ENCODE measurements at places on chromosomes 11 and 22. TPM values are rescaled to one million over a fixed set of nuclear protein-coding genes. Genes with fewer than 3 reads are reported as not detected.

- peak; percentile 71 for DNase-seq
Observed at GRCh38 chr11:28860893-28861292, 752.7 kb downstream of the METTL15 start.

DNA sequence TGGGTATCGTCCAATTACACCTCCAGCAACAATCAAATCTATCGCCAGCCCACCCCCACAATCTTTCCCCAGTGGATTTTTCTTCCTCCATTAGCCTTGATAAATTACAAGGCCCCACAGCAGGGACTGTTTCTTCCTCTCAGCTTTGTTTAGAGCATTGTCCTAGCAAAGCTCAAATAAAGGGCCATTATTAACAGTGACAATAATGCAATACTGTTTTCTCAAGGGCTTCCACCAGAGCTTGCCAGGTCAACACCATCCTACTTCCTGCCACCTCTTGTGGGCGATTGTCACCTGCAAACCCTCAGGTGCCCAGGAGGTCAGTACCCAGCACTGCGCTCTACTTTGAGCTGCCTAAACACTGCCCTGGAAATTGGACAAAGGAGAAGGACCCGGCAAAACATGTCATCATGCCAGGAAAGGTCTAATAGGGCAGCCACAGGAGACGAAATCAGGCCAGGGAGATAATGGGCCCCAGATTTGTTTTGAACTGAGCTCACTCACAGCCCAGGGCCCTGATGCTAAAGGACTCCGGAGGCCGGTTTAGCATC is 95.2 kb downstream of the ABTB2 start:
- no peak for DNase-seq

Gene CASP5
- total RNA-seq = not detected

DNA sequence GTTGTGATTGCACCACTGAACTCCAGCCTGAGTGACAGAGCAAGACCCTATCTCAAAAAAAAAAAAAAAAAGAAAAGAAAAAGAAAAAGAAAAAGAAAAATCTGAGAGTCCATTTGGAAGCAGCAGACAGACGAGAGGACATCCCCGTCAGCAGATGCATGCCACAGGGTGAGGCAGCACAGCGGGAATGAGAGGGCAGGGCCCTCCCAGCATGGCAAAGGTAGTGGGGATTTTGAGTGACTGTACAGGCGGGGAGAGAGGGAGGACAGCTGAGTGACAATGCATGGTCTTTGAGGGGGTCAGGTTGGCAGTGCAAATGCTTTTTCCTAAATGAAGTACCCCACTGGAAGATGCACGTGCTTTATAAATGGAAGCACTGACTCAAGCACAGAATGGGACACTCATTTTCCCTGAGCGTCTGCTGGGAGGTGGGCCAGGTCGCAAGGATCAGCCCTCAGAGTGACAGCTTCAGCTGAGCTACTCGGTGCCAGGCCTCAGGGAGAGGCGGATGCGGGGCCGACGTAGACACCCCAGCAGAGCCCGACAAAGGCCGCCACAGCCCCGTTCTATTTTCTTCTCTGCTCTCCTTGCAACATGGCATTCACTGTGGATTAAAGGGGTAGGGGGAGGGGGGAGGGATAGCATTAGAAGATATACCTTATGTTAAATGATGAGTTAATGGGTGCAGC is 113.5 kb downstream of the SHANK2 start:
- DNase-seq = no peak

Gene RIMBP3C
- total RNA-seq = 0.44 TPM

DNA sequence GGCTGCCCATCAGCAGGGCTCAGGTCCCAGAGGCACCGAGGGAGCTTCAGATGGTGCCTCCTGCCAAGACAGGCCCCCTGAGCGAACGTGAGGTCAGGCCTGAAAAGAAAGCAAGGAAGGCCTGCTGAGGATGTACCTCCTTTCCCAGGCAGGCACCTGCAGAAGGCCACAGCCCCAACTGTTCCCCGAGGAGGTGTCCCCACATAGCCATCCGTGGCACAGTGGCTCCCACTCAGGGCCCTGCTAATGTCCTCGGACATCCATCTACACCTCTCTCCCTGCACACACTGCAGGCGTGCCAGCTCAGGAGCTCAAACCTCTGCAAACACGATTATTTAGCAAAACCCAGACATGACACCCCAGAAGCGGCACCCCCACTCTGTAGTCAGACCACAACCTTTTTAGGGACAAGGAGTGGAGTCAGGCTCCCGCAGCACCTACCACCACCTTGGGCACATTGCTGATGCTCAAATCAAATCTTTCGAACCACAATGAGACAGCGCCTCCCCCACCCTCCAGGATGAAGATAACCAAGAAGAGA is 36.9 kb downstream of the SHANK2 start:
- DNase-seq = no peak

GRCh38 chr11:86523738-86524619 is 148.4 kb downstream of the ME3 start:
- DNase-seq = peak; percentile 93

Gene RASSF10
- total RNA-seq = 0.34 TPM

GRCh38 chr11:68684385-68685356 is at the start of gene GAL:
Gene GAL, plus strand, starts transcription at chr11:68684544. Its CDS starts 380 bp downstream, at chr11:68684924.
- DNase-seq = no peak

Gene MMP27
- not detected for total RNA-seq

Gene PAX6
- not detected for total RNA-seq

- no peak for DNase-seq
Observed at GRCh38 chr11:33389635-33390034, 132.5 kb downstream of the HIPK3 start.

Gene C11orf21
- total RNA-seq = not detected

GRCh38 chr11:102488208-102488607 is 35.6 kb upstream of the TMEM123 start:
- no peak for DNase-seq

GRCh38 chr11:75063741-75064314 is 32.8 kb downstream of the OR2AT4 start:
- no peak for DNase-seq

- no peak for DNase-seq
Observed at GRCh38 chr22:46150655-46151477, 540 bp downstream of the PPARA start.

GRCh38 chr22:22244316-22245250 is at the start of gene VPREB1:
Gene VPREB1, plus strand, starts transcription at chr22:22244786. Its CDS starts 28 bp downstream, at chr22:22244814.
- no peak for DNase-seq

Gene MYO7A
- 0.18 TPM for total RNA-seq

- no peak for DNase-seq
Observed at GRCh38 chr22:47332246-47332980, 570.0 kb downstream of the TBC1D22A start.

DNA sequence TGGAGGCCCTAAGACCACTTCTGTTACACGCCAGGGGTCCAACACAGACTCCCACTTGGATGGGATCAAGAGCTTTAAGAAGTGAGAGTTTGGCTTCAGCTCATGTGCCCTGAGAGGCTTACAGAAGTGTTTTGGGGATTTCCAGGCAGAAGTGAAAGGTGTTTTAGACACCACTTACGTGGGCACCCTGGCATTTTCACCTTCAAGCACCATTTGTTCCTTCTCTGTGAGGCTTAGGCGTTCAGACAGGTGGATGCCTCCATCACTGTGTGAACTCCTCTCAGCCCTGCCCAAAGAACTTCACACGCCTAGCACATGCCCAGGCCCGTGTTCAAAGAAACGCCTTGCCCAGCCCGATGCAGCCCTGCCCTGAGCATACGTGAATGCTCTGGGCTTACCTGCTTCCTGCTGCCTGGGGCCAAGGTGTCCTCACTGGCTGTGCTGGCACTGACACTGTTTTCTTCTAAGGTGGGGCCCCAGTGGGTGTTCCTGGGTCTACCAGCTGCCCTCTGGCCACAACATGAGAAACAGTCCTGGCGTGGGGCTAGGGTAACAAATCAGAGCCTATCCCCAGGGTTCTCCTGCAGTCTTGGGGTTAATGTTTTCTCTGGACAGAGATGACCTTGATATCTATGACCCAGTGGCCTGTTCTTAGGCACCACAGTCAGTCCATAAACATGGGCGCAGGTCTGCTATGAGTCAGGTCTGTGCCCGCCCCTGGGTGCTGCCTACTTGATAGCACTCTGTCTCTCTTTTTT is 34.0 kb downstream of the AMPD3 start:
- DNase-seq = no peak

DNA sequence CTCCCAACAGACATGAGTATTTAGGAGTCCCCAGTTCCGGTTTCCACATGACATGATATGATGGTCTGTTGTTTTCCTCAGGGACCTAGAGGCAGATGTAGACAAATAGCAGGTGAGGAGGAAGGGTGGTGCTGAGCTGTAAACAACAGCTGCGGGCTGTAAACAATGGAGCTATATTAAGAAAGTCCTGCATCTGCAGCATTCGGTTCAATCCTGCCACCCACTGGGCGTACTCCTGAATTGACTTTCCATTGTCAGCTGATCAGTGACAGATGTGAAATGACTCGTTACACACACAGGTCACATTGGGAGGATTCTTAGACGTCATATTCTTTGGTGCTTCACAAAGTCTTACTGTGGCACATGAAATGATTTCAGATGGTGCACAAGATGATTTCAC is 26.8 kb upstream of the RAG1 start:
- peak; percentile 31 for DNase-seq

Gene GPR83
- not detected for total RNA-seq

Gene FXYD6
- 16.4 TPM for total RNA-seq

- no peak for DNase-seq
Observed at GRCh38 chr11:134060316-134060715, 8.6 kb upstream of the JAM3 start.

Gene RASL10A
- total RNA-seq = 0.93 TPM

GRCh38 chr11:44104481-44105294 is 9.2 kb downstream of the EXT2 start:
- DNase-seq = no peak

- no peak for DNase-seq
Observed at GRCh38 chr22:19604711-19605268, 80.6 kb upstream of the CLDN5 start.

- no peak for DNase-seq
Observed at GRCh38 chr11:9765320-9766101, 101.6 kb downstream of the SWAP70 start.

DNA sequence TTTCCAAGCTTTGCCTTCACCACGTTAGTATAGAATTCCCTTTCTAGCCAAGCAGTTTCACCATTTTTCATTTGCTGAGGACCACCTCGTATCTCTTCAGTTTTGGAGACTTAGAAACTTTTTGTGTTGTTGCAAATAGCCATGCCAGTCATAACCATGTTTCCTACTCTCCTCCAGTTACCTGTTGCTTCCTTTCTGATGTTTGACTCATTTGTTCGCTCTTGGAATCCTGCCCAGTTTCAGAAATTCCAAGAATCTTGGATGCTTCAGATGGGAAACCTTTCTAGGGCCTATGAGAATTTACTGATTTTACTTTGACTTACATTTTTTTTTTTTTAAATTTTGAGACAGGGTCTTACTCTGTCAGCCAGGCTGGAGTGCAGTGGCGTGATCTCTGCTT is 65.4 kb downstream of the PPP6R3 start:
- peak; percentile 27 for DNase-seq

DNA sequence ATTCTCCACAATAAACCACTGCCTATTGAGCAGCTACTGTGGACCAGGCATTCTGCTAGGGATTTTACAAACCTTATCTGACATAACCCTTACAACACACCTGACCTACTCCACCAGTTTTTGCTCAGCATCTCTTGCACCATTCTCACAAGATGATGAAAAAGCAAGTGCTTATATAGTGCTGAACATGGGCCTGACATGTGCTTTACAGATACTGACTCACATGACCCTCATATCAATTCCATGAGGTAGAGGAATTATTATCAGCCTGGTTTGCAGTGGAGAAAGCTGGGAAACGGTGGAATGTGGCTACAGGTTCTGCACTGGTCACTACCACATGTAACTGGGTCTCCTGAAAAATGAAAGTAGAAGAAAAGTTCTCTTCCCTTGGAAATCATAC is 37.5 kb upstream of the PANX1 start:
- DNase-seq = no peak

DNA sequence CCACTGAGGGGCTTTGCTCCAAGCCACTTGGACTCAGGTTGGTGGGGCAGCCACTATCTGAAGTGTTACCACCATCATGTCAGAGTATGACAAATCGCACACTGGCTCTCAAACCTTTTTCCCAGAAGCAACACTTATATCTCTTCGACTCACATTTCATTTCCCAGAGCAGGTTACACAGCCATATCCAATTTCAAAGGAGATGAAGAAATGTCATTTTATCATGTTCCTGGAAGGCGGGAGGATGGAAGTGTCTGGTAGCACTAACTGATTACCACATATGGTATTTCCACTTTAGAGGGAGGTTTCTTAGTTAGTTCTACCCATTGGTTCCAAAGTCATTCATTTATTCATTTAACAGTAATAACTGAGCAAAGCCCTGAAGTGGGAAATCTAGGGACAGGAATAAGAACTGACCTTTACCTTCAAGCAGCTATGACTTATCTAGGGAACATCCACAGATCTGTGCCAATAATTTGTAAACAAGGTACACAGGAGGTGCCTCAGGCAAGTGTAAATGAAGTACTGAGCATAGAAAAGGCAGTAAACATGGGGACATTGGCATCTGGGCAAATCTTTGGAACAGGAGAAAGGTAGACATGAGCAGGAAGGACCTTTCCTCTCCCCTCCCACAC is 54.9 kb upstream of the LRRC55 start:
- DNase-seq = no peak

GRCh38 chr22:39773976-39774539 is 119.5 kb downstream of the ENTHD1 start:
- no peak for DNase-seq

Gene CRYAB
- total RNA-seq = 5.0 TPM

DNA sequence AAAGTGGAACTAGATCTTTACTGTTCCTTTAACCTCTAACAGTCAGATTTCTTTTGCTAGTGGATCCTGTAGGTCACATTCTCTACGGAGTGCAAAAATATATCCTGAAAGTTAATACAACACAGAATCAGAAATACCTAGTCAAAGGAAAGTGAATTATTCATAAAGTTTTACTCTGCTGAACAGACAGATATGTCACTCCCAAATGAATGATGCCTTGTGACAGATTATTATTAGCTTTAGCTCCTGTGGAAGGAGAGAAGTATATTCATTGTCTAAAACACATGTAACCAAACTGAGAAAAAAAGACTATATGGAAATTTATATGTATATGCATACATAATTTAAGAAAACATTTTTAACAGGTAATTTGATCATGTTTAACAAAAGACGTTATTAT is 1497.2 kb upstream of the RAG2 start:
- DNase-seq = no peak

DNA sequence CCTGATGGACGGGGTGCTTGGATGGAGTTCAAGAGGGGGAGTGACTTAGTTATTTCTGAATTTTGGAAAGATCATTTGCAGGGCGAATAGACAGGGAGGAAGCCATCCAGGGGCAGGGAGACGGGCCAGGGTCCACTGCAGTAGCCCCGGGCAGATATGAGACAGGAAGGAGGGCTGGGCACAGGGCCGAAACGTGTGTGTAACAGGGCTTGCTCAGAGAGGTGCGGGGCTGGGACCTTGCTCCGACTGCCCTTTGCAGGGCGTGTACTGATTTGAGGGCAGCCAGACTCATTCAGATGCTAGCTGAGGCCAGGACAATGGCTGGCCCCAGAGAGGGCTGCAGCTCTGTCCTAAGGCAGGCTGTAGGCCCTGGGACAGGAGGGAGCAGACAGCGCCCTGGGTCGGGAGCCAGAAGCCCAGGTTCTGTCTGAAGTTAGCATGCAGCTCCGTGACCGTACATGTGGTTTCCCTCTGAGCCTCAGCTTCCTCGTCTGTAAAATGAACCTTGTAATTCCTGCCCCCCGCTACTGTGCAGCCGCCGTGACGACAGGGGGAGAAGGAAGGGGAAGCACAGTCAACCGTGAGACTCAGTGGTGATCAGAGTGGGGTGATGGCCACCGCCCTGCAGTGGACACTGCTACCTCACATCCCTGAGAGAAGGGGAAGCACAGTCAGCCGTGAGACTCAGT is 103.4 kb downstream of the PHF21B start:
- DNase-seq = no peak
